Choroid plexus epithelial cell (primary cell): ENCODE measurements at places on chromosomes 6 and 20.

GRCh38 chr6:37695857-37696219 is 1.8 kb downstream of the MDGA1 start:
- no peak for DNase-seq

- no peak for DNase-seq
Measured at GRCh38 chr6:88290411-88290810, 124.3 kb upstream of the CNR1 start.

- DNase-seq: no peak
Measured at GRCh38 chr20:63957690-63958441, 1.6 kb upstream of the UCKL1 start.

- no peak for DNase-seq
Measured at GRCh38 chr20:38214256-38215193, 46.0 kb downstream of the KIAA1755 start.

- no peak for DNase-seq
Measured at GRCh38 chr6:1966713-1967112, 278.7 kb downstream of the GMDS start.

GRCh38 chr20:3297079-3297378 is 58.0 kb upstream of the SLC4A11 start:
- DNase-seq: no peak

DNA sequence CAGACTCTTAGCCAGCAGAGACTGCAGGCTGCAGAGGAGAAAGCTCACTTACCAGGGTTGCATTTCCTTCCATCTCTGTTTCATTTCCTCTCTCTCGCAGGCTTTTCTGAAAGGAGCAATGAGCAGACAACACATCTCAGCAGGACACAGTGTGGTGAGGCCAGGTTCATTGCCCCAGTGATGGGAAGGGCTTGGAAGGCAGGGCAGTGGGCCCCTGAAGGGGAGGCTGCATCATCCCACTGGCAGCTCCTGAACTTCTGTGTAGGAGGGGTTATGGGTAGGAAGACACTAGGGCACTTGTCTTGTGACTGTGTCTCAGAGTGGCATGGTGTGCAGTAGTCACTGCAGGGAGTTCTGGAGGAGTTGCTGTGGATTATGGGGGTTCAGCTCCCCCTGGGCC is 246.8 kb downstream of the QKI start:
- DNase-seq: no peak

GRCh38 chr6:12957321-12958051 is 240.9 kb downstream of the PHACTR1 start:
- DNase-seq: peak; percentile 71

GRCh38 chr20:54626126-54626525 is 150.7 kb downstream of the DOK5 start:
- DNase-seq: no peak

GRCh38 chr6:14505401-14505800 is 387.8 kb downstream of the CD83 start:
- no peak for DNase-seq

DNA sequence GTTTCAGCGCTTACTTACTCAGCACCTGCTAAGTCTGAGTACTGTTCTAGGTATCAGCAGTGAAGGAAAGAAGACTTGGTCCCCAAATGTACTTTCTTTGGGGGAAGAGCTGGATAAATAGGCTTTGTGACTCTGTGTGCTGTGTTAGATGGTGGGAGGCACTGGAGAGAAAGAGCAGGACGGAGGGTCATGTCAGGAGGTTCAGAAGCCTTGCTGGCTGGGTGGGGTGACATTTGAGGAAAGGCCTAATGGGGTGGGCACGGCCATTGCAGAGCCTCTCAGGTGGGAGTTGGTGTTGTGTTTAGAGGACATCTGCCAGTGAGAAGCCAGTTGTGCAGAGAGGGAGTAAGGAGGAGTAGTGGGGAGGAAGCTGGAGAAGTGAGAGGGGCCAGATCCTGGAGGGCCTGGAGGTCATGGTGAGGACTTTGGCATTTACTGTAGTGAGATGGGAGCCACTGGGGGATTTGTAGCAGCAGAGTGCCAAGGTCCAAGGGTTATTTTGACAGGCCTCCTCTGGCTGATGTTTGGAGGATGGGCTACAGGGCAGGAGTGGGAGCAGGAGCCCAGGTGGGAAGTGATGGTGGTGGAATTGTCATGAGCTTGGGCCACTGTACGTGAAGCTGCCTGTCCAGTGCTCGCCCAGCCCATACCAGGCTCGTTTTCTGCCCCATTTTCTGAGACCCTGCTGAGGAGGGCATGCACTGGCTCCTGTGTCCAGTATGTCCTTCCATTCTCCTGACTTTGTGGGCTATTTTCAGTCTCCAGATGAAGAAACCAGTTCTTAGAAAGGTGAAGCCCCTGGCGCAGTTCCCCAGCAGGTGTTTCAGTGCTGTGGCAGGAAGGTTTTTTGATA is 886 bp downstream of the SDCBP2 start:
- DNase-seq: no peak

- DNase-seq: no peak
Measured at GRCh38 chr6:5619249-5619648, 357.9 kb downstream of the FARS2 start.

DNA sequence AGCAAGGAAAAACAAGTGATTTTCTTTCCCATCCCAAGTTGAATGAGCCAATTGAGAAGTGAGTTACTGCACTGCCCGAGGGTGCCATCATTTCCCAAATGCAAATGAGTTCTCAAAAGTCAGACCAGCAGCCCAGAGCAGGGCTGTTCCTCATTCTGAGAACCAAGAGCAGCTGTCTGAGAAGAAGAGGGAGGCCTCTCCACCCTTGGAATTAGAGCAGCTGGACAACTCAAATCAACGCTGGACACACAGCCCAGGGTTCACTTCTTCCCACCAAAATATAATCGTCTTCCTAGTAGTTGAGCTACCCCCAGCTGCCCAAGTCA is 4.6 kb upstream of the PREX1 start:
- DNase-seq: no peak

DNA sequence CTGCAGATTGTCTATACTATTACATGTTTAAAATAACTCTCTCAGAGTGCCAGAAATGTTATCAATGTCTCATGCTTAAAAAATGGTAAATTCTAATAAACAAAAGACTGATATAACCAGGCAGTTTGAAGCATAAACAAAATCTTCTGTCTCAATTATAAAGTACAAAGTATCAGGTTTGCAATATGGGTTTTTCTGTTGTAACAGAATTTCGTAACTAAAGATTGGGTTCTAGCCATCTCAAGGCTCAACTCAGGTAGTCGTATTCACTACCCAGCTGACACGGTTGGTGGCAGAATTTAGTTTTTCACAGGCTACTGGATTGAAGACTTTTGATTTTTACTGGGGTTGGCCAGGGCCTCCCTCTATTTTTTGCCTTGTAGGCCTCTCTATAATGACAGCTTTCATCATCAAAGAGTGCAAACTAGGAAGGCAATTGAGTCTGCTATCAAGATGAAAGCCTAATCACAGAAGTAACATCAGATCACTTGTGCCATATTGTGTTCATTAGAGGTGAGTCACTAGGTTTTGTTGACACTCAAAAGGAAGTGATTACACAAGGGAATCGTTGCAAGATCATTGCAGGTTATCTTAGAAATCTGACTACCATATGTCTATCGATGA is 3.6 kb downstream of the CYP39A1 start:
- peak; percentile 1 for DNase-seq

DNA sequence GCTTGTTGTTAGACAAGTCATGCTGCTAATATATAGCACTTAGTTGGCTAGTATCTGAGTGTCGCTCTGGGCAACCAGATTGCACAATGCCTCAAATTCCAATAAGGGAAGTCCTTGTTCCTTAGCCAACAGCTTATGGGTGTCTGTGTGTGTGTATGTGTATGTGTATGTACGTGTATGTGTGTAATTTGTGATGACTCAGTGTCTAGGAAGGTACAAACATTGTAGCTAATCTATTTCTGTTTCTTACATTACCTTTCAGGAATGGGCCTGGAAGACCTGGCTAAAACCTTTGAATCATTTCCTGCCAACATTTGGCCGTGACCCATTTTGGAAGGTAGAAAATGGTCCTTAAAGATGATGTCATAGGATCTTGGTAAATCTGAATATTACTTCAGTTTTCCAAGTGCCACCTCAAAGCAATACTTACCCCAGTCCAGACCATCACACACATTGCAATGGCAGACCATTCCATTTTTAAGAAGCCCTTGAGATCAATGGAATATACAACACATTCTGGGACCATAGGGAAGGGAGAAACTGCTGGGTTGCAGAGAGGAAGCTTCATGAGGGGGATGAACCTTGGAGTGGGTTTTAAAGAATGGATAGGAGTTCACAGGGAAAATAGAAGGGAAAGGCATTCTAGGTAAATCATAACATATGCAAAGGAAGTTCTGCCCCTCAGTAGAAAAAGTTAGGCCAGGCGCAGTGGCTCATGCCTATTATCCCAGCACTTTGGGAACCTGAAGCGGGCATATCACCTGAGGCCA is 25.1 kb downstream of the NEDD9 start:
- DNase-seq: peak; percentile 99

- DNase-seq: no peak
Measured at GRCh38 chr20:271069-271468, 13.5 kb downstream of the DEFB132 start.

GRCh38 chr6:8825726-8826125 is 390.4 kb upstream of the SLC35B3 start:
- no peak for DNase-seq

DNA sequence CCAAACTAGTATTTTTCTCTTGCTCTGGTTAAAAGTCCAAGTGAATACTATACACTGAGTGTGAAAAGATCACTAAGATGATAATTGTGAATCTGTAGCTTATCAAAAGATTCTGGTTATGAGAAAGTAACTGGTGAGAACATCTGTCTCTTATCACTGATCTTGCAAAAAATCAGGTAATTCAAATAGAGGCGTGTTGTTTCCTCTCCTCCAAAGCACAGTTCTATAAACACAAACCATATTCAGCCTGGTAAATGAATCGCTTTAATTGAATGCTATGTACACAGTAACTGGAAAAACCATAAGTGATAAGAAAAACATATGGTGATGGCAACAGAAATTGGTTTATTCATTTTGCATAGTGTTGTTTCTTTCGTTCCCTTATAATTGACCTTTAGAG is 161.0 kb downstream of the RALGAPA2 start:
- DNase-seq: no peak

GRCh38 chr6:22208026-22208425 is 88.8 kb downstream of the PRL start:
- no peak for DNase-seq

- DNase-seq: no peak
Measured at GRCh38 chr6:89479897-89480296, 46.9 kb downstream of the ANKRD6 start.

- DNase-seq: peak; percentile 73
Measured at GRCh38 chr6:31042806-31043205, 32.5 kb downstream of the MUC22 start.
